Activated T-helper 17 cell treated with anti-CD3 and anti-CD28 coated beads, Interleukin-2, amount 50 U/mL, for 72 hours (primary cell): ENCODE measurements at places on chromosomes 2 and 18.

DNA sequence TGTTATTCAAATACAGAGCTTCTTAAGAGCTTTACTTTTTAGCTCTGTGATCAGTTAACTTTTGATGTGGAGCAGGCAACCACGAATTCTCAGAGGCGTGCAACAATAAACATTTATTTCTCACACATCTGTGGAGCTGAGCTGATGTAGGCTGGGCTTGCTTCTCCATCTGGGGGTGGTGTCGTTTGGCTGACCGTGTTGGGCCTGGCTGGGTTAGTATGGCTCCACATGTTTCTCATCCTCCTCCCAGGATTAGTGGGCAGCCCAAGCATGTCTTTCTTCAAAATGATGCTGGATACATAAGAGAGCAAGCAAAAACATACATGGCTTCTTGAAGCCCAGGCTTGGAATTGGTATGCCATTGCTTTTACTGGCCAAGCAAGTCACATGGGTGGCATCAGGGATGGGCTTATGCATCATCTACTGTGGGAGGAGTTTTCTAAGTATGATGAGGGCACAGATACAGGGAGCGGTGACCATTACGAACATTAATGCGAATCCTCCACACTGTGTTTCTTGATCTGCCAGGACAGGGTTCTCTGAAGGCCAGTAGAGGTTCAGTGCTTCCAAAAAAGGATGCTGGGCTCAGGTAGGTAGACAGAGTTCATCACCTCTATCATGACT lies 157.0 kb upstream of the TNP1 start:
- no peak for ATAC-seq

DNA sequence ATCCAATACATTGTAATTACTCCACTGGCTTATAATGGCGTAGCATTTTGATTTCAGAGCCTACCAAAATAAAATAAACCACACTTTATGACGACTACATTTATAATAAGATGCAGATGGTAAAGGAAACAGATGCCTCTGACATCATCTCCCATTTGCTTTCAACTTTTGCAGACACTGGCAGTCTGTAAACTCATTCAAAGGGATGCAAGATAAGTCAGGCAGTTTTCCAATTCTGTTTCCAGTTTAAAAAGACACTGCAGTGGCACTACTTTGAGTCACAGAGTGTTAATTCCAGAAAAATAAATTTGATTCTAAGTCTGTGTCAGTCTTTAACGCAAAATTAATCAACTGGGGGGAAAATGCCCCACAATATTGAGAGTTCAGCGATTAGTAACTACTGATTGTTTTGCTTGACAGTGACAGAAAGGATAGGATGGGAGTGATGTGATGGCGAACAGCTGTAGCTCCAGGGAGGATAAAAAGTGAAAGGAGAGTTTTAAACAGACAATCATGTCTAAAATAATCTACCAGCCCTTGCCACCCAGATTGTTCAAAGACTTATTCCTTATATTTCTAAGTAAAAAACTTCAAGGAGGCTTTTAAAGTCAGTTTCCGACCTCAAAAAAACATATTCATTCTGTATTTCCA lies 6.7 kb downstream of the DSEL start:
- ATAC-seq: no peak

GRCh38 chr2:196294516-196294909 lies 123.1 kb upstream of the STK17B start:
- ATAC-seq: no peak

DNA sequence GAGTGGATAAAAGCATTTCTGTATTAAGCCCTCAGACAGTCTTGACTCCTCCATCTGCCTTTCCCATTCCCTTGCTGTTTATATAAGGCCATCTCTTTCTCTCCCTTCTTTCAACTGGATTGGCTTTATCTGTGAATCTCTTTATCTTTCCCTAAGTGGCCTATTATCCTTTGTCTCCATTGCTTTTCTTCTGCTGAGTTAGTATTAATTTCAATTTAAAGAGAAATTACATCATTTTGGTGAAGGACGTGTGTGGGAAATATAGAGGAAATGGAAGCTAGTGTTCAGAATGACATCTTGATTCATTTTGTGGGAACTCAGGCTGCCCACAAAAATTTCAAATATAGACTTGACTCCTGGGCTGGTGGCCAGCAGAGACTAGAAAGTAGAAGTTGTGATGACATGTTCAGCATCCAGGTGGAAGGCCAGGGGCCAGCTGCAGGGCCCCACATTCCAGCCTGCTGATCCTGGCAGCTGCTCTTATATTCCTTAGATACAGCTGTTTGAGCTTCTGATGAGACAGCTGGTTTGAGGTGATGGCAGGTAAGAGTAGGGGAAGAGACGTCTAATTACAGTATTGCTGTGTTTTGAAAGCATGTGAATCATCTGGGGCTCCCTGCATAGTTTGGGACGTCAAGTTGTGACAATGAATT lies 52.3 kb downstream of the DIS3L2 start:
- ATAC-seq: peak; percentile 61

- ATAC-seq: no peak
Observed at GRCh38 chr2:101987832-101988231, 3.9 kb upstream of the IL1R2 start.

- ATAC-seq: no peak
Observed at GRCh38 chr2:239647052-239647819, 246.4 kb upstream of the HDAC4 start.

DNA sequence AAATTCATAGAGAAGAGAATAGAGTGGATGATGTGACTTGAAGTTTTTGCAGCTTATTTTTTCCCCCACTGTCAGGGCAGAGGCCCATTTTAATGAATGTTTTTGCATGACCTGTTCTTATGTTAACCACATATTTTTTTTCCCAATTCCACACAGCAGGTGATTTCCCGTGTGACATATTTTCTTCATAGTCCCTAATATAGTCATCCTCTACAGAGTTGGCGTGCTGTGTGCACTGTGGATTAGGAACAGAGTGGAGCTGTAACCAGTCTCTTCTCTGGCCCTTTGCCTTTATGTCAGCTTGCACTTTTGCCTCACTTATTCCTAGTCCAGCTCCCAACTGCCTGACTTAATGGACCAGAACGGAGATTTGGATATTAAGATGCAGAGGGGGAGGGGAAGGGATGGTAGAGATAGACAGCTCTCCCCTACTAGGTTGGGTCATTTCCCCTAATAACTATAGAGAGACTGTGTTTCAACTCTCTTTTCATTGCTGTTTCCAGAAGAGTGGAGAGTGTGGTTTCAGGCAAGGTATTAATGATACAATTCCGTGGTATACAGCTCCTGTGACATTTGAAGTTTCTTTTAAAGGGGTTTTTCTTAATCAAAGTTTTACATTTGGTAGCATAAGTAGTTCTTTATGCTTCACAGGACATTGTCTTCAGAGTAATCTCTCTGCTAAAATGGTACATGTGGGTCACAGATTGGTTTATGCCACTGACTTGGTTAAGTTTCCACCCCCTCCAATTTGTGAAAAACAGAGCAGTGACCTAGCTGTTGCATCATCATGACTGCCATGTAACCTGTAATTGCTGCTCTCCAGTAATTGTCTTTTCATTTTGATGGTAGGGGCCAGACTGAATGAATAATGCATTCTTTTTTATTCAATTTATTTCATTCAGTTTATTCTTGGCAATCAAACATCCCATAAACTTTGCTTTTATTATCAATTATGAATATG lies 161.3 kb downstream of the HAUS1 start:
- ATAC-seq: peak; percentile 83

DNA sequence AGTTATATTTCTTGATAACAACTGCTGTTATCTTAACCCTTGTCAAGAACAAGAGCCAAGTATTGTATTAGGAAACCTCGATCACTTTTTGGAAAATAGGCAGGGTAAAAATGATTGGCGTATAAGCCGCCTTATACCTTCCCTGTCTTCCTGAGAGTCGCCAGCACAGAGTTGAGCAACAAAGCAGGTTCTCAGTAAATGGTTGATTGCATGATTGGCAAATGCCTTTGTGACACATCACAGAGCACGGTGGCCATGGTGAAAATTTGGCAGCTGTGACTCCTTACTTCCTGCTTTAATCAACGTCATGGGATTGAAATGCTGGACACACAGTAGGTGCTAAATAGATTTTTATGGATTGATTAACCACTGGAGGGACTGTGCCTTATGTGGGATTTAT lies 3.9 kb upstream of the KLHL29 start:
- ATAC-seq: peak; percentile 34

DNA sequence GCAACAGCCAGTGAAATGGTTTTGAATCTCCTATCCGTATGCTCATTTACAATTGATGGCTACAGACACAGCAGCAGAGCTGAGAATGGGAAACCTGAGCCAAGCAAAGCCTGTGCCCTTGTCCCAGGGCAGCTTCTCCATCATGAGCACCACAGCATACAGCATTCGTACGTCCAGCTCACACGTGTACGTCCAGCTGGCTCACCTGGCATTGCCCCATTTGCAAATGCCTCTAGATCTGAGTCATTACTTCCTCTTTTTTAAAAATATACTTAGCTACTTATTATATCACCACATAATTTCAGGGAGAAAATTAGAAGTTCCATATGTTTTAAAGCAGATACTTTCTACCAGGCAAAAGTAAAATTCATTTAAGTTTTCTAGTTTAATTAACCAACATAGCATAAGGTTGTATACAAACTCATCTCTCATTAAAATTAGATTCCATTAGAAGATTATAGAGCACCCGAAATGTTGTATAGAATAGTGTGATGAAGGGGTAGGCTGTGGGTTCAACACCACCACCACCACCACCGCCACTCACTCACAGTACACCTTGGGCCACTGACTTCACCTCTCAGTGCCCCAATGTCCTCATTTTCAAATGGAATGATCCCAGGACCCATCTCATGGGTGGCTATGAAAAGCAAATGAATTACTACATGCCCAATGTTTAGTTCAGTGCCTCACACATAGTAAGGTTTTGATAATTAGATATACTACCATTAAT lies 31.4 kb upstream of the TMEM177 start:
- ATAC-seq: no peak
